Stimulated activated CD4-positive, alpha-beta T cell treated with anti-CD3 and anti-CD28 coated beads, Interleukin-2, amount 100 ng/mL, for 48 hours (primary cell): ENCODE measurements at places on chromosomes 2 and 18.

DNA sequence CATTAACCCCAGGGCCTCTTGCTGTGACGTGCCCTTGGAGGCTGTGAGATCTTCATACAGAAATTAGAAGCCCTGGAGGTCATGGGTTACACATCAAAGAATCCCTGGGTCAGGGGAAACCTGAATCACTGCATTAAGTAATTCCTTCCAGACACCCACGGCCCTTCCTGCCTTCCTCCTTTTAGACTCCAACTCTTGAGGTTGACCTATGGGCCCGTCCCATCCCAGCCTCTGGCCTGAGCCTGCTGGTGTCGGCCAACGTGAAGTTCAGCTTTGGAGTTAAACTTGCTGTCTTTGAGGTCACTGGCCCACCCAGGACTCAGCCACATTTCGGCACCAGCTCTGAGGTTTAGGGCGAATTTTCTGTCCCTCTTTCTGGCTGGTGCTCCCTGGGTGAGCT lies 198.3 kb downstream of the ACKR3 start:
- no peak for DNase-seq

GRCh38 chr2:237196409-237196808 lies 110.7 kb downstream of the COPS8 start:
- no peak for DNase-seq

DNA sequence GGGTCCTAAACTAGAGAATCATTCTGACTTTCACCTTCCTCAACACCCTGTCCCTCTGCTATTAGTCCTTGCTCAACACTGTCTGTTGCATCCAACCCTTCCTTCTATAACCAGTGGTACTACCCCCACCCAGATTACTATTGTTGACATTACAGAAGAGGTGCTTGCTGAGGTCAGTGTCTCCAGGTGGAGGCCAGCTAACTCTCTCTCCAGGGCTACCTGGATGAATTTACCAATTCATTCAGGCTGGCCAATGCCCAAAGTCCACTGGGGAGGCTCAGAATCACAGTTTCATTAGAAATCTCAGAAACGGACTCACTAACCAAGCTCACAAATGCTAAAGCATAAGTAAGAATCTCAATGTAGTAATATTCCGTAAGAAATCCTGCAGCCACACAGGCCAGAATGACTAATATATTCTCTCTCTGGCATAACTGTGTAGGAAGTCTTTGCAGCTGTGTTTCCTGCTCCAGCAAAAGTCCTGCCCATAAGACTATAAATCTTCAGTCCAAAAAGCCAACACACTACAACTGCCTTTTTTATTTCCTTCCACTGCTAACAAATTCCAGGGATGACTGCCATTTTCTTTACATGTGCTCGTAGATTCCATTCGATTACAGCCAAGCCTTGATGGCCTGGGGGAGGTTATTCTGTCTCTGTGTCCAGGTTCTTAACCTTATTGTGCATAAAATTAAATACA lies 10.0 kb upstream of the TTR start:
- DNase-seq = no peak

DNA sequence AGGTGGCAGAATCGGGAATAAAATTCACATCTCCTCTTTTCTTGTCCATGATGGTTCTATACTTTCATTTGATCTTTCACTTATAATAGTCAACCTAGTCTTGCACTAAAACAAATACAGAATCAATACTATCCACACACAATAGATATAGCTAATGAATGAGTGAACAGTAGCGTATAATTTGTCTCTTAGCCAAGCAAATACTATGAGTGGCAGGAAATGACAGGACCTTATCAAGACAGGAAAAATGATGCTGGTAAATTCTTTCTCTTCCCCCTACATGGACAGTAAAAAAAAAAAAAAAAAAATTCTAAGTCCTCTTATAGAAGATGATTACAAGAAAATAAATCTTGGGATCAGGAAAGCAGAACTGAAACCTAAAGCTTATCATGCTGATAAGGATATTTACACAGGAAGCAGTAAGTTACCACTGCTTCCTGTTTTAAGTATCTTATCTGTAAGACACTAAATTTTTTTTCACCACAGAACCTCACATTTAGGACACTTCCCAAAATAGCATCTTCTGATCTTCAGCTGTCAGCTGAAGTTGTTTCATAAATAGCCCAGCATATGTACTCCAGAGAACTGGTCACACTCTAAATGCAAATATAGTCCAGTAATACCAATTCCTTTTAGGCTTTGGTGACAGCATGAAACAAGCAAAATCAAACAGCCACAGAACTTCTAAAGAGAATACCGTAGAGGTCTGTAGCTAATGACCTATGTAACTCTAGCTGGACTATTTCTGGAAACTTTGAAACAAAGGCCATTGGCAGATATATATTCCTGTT lies 27.0 kb downstream of the IRS1 start:
- DNase-seq = no peak

DNA sequence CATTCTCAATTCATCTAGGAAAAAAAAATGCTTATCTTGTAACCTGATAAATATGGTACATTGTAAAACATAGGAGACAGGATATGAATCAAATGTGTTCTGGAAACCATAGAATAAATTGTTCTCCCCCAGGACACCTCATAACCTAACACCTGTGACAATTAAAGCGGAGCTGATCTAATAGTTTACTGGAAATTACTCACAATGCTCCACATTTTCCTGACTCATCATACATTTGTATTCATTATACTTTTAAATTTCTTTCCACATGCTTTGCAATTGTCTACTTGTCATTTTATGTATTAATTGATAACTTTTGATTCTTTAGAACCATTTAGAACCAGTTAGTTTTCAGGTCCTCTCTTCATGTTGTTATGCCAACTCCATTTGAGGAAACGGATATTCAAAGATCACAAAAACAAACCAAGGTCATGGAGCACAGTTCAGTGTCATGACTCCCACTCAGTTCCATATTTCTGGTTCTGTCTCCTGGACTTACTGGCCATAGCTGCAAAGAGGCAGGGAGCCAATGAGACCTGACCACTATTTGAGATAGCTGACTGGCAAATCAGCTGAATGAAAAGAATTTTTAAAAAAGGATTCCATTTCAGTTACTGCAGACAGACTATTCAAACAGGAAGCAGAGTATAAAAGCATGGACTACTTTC lies 128.5 kb downstream of the CALCRL start:
- DNase-seq = no peak

DNA sequence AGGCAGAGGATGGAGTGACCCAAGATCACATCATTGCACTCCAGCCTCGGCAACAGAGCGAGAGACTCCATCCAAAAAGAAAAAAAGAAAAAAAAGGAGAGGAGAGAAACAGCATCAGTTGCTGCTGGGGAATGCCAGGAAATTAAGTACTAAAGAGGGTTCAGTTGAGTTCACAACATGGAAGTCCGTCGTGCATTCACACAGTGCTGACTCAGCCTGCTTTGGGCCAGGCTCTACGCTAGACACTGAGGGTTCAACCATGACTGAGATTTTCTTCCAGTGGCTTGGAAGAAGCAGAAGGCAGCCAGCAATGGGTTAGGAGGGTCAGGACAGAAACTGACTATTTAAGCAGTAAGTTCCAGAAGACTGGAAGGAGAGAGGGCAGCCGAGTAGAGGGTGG lies 108.8 kb downstream of the FMNL2 start:
- no peak for DNase-seq

DNA sequence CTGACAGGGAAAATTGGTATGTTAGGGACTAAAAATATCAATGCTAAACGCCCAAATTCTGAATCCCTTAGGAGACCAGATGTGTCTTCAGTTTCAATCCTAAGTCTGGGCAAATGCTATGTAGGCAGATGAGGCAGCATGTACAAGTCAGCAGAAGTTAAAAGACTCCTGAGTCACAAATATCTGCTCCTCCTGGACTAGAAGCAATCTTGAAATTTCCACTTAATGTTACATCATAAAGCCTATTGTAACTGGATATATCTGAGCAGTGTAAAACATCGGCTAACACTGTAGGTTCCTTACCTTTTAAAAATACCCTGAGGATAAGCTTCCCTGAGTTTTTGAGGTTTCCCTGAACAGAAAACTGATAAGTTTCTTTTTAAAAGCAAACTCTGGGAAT lies 1087.6 kb upstream of the PIK3C3 start:
- no peak for DNase-seq

DNA sequence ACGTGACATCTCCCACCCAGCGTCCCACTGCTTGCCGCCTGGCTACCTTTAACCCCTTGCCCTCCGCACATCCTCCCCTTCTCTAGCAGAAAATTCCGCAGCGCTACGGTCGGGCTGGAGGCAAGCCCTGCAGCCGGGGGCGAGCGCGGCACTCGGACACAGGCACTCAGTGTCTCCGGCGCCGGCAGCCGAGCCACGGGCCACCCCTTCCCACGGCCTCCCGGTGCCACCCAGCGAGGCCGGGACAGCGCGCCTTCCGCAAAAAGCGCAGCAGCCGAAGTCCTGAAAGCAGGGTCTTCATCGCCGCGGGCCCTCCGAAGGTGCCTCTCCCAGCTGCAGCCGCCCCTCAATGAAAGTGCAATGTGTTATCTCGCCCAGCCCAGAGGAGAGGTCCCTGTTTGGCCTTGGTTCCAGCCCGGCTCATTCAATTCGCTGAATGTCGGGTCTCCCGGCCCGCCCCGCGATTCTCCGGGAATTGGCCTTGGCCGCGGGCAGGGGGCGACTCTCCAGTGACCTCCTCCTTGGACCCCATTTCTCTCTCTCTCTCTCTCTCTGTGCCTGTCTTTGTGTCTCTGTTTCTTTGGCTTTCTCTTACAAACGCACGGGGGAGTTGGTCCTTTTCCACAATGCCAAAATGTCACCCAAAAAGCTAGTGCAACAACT lies 1.1 kb downstream of the DLGAP1 start:
- no peak for DNase-seq

- no peak for DNase-seq
Measured at GRCh38 chr2:74755386-74755785, 78.5 kb upstream of the HK2 start.

GRCh38 chr18:62486290-62486964 lies 36.4 kb upstream of the ZCCHC2 start:
- peak; percentile 38 for DNase-seq

GRCh38 chr2:167954495-167954894 lies 292.9 kb downstream of the STK39 start:
- no peak for DNase-seq

DNA sequence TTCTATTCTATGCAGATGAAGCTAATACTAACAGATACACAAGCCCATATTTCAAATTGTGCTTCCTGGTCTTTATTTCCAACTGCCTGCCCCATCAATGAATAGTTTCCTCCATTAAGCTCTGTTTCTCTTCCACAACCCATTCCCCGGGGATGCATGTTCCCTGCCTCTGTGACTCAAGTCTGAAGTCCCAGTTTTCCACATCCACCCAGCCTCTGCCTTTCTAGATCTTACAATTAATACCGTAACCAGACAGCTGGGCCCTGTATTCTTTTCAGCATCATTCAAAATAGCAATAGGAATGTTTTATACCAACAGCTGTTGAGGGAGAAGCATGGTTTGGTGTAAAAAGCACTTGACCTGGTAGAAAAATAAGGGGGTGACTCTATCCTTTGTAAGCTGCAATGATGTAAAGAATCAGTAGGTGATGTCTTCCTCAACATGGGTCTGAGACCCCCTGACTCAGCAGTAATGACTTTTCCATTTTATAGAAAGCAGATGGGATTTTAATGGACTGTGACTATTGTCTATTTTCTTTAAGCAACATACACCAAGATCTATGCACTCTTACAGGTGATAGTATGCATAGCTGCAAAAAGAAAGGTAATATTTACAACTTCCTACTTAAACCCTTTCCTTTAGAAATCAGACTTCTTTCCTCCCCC lies 46.1 kb upstream of the DAPL1 start:
- no peak for DNase-seq
